ENCODE measurements at places on chromosomes 3 and 15.

DNA sequence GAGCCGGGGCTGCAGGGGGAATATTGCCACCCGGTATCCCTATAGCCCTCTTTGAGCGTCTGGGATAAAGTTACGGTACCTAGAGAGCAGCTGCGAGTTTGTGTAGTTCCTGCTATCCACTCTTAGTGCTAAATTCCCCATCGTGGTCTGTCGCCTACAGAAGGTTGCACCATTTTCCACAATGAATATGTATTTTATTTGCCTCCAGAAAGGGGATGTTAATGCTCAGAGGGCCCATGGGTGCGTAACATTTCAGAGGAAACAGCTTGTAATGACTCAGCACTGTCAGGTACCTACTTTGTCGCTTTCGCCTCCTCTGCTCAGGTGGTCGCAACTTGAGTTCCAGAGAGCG lies 1.1 kb downstream of the SLCO3A1 start:
- no peak for DNase-seq

- DNase-seq, result no peak
These were observed 101.0 kb downstream of the CADPS start for GRCh38 chr3:62774221-62774620.

GRCh38 chr3:133455960-133456359 lies 56.1 kb downstream of the BFSP2 start:
- no peak for DNase-seq

- no peak for DNase-seq
These were observed 84.5 kb upstream of the FLNB start for GRCh38 chr3:57923752-57924151.

DNA sequence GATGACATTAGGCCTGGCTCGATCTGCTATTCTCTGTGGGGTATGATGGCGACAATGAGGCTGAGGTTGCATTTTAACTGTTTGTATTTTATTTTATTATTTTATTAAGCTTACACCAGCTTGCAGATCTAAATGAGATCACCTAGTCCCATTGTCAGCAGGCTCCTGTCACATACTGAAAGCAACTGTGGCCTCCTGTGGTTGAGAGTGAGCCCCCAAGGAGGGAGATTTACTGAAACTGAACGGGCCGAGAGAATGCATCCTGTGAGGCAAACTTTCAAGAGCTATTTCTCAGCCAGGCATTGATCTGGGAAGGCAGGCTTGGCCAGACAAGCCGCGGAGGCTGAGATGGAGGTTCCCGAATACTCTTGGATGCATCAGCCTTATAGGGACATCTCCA lies 210.4 kb upstream of the ARRDC4 start:
- no peak for DNase-seq

DNA sequence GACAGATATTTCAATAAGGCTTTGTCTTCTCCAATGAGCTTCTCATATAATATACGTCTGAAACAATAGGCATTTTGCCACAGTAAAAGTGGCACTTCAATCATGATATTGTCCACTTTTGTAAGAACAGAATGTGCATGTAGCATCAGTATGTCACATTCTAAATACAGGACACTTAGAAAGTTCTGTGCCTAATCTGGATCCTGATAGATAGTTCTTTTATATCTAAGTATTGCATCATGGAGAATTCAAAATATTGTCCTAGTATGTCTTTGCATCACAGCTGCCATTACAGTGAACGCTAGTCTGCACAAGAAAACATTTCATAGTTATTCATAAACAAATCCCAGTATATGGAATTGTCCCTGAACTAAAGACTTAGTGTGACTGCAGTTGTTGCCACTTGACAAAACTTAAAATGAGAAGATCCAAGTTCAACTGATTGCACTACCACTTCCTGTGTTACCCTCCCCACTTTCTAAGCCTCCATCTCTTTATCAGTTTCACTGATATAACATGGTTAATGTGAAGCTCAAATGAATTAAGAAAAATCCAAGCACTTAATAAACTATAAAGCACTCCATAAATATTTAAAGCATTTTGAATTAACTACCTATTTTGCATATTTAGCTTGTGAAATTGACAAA lies 19.6 kb downstream of the LRRFIP2 start:
- no peak for DNase-seq

DNA sequence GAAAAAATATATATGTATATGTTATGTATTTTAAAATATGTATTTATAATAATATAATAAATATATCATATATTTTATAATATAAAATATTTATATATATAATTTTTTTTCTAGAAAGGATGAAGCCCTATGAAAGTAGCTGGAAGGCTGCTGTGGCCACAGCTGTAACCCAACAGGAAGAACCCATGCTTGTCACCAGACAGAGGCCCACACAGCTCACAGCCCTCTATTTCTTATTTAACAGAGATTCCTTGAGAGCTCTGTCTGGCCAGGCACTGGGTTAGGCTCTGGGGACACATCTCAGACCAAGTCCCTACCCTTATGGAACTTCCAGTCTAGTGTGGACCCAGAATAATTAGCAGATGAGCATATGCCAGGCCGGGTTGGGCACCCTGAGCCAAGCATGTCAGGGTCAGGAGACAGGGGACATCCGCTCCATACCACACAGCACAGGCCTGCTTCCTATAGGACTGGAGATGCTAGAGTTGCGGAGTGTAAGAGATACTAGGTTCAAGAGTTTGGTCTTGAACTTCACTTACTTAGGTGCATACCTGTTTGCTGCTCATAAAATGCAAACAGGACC lies 20.5 kb downstream of the MGLL start:
- no peak for DNase-seq

GRCh38 chr3:139835830-139836683 lies 98.9 kb upstream of the CLSTN2 start:
- DNase-seq, result no peak

All from stimulated activated CD8-positive, alpha-beta memory T cell treated with anti-CD3 and anti-CD28 coated beads, Interleukin-7, amount 100 ng/mL, for 1 hour (primary cell).